ENCODE measurements at places on chromosomes 16 and 17.

DNA sequence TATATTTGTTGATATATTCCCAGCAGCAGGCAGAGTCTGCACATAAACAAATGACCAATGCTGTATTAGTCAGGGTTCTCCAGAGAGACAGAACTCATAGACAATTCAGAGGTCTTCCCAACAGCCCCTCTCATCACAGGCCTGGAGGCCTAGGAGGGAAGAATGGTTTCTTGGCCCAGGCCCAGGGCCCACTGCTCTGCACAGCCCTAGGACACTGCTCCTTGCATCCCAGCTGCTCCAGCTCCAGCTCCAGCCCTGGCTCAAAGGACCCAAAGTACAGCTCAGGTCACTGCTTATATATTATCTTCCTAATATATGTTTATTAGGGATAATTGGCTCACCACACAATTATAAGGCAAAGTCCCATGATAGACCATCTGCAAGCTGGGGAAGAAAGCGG, 749.9 kb downstream of the KCNJ2 start:
- no peak for DNase-seq

DNA sequence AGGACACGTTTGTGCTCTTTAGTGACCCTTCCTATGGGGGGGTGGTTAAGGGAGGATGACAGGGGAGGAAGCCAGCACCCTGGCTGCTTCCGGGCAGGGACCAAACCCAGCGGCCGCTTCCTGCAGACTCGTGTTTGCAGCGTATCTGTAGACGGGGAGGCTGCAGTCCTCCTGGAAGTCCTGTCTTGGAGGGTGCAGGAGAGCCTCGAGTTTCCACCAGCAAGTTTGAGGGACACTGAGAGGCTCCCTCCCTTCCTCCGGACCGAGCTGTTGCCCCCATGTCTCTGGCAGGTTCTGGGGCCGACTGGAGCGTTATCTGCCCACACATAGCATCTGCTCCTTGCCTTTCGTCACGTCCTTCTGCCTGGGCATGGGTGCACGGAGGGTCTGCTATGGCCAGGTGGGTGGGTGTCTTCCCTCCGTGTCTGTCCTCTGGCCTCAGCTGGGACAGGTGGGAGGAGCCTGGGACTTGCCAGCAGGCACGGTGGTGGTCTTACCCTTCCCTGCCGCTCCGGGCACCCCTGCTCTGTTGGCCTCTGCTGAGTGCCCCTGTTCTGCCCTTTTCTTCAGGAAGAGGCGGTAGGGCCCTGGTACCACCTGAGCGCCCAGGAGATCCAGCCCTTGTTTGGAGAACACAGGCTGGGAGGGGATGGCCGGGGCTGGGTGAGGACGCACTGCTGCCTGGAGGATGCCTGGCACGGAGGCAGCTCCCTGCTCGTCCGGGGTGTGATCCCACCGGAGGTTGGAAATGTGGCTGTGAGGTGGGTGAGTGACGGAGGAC, 8.8 kb downstream of the ENGASE start:
- no peak for DNase-seq

DNA sequence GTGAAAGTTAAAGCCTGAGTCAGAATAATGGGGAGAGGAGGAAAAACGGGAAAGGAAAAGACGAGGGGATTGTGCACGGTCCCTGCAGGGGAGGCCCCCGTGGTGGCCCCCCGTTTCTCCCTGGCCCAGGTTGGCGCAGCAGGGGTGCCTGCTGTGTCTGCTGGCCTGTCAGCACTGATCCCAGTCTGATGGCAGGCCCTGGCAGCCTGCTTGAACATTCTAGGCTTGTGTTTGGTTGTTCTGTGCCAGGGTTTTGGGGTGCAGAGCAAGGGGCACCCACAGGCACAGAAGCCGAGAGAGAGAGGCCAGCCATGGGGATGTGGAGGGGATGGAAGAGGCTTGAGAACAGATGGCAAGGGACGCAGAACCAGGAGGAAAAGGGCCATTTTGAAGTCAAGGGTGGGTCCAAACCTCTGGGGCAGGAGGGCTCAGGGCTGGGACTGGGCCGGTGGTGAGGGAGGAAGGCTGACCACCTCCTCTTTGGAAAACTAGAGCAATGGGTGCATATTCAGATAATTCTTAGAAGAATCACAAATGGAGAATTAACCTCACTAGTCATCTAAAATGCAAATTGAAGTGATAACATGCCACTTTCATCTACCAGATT, 35.9 kb downstream of the TBX4 start:
- DNase-seq, result no peak

DNA sequence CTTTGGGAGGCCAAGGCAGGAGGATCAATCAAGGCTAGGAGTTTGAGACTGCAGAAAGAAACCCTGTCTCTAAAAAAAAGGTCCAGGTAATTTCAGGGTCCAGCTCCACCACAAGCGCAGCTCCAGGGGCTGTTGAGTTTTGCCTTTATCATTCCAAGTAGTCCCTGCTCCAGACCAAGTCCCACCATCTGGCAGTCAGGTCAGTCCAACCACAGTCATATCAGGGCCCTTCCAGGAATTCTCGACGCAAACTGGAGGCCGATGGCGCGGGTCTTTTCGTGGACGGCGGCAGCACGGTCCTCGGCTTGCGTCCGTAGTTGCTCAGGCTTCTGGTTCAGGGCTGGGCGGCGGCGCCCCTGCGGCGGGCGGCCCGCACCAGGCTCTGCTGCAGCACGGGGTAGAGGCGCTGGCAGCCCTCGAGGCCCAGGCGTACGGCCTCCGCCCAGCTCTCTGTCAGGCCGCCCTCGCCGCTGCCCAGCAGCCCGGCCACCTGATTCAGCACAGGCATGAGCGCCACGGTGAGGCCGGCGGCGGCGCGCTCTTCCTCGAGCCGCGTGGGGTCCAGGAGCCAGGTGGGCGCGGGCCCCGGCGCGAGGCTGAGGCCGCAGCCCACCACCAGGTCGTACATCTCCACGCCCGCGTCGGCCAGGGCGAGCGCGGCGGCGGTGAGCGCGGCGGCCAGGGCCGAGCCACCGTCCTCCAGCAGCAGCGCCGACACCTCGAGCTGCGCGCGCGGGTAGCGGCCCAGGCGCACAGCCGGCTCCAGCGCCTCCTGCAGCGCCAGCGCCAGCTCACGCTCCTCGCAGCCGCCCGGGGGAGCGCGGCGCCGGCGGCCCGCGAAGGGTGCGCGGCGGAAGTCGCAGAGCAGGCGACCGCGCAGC, 752 bp downstream of the EXOSC6 start:
- peak; percentile 40 for DNase-seq

- no peak for DNase-seq
Observed at GRCh38 chr17:16493531-16494046, 1.6 kb upstream of the LRRC75A start.

- DNase-seq, result no peak
Observed at GRCh38 chr16:22186517-22186916, 19.6 kb upstream of the EEF2K start.

GRCh38 chr17:8275421-8276290, 12.8 kb upstream of the RANGRF start:
- no peak for DNase-seq

DNA sequence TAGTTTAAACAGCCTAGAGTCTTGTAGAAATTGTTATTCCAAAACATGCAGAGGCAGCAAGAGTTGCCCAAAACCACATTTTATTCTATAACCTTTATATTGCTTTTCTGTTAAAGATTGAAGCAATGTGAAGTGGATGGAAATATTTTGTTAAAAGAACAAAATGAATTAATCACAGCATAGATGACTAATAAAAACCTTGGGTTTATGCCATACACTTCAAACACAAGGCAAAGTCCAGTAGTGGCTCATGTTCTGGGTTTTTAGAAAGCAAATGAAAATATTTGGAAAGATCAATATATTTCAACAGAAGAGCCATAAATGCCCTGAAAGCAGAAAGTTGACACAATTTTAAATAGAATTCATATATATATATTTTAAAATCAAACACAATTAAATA, 36.7 kb upstream of the ULK2 start:
- no peak for DNase-seq

DNA sequence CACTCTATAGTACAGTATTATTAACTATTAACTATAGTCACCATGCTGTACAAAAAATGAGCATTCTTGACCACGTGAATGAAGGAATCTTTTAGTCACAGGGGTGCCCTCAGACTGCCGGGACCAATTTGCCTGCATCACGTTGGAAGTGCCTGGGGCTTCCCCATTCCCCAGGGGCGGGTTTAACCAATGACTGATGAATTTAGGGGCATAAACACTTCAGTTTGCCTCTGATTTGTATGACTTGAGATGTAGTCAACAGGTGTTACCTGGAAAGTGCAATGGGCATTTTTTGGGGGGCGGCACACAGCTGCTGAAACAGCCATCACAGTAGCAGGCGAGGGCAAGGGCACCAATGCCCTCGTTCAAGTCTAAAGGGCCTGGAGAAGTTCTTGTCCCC, 8.7 kb upstream of the PYY start:
- DNase-seq, result no peak

- DNase-seq, result no peak
Observed at GRCh38 chr17:69606142-69606800, 191.8 kb downstream of the MAP2K6 start.

DNA sequence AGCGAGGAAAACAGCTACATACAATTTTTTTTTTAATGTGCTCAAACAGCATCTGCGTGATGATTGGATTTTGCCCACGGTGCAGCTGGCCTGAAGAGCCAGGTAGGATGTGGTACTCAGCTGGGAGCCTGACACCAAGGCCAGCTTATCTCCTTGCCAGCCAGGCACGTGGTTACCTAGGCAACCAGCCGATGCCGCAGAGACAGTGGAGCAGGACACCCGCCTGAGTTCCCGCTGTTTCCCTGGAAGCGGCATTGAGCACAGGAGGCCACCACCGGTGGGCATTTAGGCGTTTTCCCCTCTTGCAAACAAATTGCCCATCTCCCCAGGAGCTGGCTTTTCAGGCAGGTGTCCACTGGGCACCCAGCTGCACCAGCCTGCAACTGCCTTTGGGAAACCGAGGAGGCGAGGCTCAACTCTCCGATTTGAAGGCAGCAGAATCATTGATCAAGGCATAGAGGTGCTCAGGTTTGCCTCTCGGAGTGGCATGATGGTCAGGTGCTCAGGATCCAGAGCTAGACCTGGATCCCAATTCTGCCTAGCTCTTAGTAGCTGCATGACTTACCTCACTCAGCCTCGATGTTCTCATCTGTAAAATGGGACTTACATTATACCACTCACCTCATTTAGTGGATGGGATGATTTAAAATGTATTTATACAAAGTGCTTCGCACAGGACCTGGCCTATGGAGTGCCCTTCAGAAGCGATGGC, 137.5 kb upstream of the PLCG2 start:
- DNase-seq, result no peak

GRCh38 chr17:63514477-63514876, 8.7 kb upstream of the KCNH6 start:
- no peak for DNase-seq

GRCh38 chr16:71807905-71808592, 585 bp downstream of the AP1G1 start:
- peak; percentile 24 for DNase-seq

DNA sequence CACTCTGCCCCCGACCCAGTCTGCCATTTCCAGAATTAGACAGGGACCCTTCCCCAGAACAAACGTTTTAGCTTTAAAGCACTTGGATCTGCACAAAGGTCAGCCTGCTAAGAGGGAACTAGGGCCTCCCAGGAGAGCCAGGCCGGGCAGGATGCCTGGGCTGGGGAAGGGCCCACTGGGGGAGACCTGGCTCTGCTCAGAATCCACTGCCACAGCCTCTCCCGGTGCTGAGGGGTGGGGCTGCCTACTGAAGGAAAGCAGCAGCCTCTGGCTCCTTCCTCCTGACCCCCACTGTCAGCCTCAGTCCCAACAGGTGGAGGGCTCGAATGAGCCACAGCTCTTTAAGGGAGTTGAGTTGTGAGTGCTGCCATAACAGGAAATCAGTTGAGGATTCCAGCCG, 1.7 kb downstream of the YBX2 start:
- DNase-seq, result no peak

DNA sequence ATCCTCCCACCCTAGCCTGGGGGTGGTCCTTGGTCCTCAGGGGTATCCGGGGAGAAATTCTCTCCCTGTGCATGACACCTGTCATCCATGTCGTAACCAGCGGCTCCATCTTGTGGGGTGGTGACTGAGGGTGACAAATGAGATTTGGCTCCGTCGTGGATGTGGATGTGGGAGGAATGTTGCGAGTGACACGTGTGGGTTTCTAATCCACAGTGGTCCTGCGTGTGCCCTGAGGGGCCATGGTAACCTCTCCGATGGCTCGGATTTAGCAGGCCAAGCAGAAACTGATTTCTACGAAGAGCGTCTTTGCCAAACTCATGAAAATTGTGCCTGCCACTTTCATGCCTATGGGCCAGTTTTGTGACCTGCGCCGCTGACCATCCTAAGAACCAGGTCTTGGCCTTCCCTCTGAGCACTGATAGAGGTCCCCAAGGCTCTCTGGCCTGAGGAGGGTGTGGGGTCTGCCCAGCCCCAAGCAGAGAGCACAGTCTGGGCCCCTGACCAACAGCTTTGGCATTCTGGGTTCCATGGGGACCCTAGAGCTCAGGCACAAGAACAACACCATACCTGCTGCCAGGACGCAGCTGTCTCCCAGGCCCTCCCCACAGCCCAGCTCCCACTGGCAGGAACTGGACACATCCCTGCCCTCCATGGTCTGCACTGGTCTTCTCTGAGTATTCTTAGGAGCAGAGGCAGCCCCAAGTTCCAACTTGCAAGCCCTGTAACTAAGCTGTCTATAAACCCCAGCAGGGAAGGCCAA, 79.0 kb downstream of the AMFR start:
- DNase-seq, result no peak

DNA sequence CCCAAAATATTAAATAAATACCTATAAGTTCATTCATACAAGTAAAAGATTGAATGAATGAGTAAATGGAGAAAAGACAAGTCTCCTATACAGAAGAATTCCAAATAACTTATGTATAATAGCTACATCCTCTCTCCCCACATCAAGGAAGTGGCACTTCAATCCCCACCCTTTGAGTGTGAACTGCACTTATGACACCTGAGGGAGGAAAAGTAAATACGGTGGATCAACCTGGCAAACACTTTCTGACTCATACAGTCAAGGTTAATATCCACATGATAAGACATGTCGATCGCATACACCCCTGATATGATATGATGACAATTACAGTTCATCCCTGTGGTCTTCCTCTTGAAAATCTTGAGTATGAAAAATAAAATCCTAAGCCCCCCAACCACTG, 18.0 kb downstream of the SLFN12L start:
- no peak for DNase-seq

DNA sequence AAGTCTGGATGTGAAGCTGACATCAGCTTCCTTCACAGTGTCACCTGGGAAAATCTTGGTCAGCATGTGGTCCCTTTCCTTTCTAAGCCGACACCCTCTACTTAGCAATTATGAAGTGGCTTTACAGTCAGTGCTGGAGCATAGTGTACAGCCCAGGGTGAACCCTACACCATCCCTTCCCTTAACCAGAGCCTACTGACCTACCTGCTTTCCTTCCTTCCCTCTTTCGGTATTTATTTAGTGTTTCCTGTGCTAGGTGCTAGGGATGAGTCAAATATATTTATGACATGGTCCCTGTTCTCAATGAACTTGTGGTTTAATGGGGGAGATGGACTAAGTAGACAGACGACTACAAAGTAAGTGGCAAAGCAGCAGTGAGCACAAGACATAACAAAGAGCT, 77.5 kb downstream of the CDK5R1 start:
- DNase-seq, result no peak

Measured in stimulated activated CD4-positive, alpha-beta T cell treated with anti-CD3 and anti-CD28 coated beads, TNF-alpha, amount 100 ng/mL, for 24 hours (primary cell).